ENCODE measurements at places on chromosomes 11 and 22. TPM values are rescaled to one million over a fixed set of nuclear protein-coding genes. Genes with fewer than 3 reads are reported as not detected.

DNA sequence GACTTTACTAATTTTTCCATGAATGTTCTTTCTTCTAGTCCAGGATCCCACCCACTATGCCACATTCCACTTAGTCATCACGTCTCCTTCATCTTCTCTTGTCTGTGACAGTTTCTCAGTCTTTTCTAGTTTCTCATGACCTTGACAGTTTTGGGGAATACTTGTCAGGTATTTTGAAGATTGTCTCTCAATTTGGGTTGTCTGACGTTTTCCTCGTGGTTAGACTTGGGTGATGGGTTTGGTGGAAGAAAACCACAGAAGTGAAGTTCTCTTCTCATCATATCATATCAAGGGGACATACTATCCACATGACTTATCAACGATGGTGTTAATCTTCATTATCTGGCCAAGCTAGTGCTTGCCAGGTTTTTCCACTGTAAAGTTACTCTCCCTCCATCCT is 102.4 kb downstream of the LRRC32 start:
- DNase-seq, result no peak

- peak; percentile 57 for DNase-seq
Observed at GRCh38 chr22:35154937-35155387, 89.0 kb downstream of the ISX start.

Gene CRYAB
- not detected for total RNA-seq

Gene TSPAN18
- 0.15 TPM for total RNA-seq

All from Daoy (cell line).